ENCODE measurements at places on chromosomes 12 and 14.

DNA sequence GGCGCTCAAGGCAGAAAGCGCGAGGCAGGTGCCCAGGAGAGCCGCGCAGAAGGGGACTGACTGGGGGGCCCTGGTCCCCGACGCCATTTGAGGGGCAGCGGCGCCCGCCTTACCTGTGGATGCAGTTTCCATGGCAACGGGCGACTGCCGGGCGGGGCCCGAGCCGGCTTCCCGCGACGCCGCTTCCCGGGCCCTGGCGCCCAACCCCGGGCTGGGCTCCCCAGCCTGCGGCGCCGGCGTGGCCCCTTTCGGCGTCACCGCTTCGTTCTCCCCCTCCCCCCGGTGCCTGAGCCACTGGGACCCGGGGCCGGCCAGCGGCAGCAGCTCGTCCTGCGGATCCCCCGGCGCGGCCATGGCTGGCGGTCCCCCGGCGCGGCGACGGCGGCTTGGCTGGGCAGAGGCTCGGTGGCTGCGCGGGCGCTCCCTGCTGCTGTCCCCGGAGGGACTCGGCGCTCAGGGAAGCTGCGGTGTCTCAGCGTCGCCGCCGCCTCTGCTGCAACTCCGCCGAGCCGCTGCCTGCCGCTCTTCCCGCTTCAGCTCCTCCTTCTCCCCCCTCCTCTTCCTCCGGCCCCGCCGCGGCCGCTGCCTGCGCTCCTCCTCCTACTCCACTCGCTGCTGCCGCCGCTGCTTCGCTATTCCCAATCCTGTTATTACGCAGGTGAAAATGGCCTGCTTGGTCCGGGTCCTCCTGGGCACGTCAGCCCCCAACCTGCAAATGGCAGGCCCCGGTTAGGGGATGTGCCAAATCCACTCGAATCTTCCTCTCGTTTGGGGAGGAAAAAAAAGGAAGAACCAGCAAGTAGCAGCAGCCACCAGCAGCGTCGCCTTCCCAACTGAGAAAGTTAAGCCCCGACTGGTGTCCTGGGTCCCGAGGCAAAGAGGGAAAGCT, at the start of gene RTN1:
Gene RTN1 (minus strand): TSS at position 500 of the 889 bp plus-strand sequence. CDS start 146 bp downstream, at position 354.
- H3K4me1 ChIP-seq, result peaks cover 15% of the 10 kb centered on the region
- H3K27ac ChIP-seq, result no peak within 1 kb of the TSS
- no peak for DNase-seq
- no peaks in the 10 kb centered on the region for H3K27me3 ChIP-seq

DNA sequence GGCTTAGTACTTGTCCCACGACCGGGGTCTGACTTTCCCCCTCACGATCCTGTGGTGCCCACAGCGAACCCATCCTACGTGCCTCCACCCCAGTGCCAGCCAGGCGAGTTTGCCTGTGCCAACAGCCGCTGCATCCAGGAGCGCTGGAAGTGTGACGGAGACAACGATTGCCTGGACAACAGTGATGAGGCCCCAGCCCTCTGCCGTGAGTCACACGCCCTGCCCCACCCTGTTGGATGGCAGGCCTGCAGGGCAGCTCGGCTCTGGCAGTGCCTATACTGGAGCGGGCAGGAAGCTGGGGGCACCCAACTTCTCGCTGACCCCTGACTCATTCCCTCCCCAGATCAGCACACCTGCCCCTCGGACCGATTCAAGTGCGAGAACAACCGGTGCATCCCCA, 18.3 kb upstream of the LRP1-AS start:
- no peaks in the 10 kb centered on the region for H3K27me3 ChIP-seq
- H3K27ac ChIP-seq, result no peak overlapping the region

DNA sequence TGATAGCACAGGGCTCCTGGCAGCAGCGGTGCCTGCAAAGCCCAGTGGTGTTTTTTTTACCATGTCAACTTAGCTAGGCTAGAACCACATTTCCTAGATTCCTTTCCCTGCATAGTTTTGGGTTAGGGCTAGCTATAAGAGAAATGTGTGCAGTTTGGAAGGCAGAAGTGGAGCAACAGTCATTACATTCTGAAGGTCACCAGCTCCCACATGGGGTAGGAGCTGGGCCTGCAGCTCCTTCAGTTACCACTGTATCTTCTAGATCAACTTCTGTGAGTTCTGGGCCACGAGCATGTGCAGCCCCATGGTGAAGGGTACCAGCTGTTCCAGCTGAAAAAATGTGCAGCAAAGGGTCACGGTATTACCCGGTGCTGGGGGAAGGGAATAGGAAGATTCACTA, 2.3 kb upstream of the SLC25A3 start:
- no peaks in the 10 kb centered on the region for H3K36me3 ChIP-seq
- no peaks in the 10 kb centered on the region for H3K27me3 ChIP-seq
- no peak overlapping the region for H3K4me3 ChIP-seq
- DNase-seq, result no peak

DNA sequence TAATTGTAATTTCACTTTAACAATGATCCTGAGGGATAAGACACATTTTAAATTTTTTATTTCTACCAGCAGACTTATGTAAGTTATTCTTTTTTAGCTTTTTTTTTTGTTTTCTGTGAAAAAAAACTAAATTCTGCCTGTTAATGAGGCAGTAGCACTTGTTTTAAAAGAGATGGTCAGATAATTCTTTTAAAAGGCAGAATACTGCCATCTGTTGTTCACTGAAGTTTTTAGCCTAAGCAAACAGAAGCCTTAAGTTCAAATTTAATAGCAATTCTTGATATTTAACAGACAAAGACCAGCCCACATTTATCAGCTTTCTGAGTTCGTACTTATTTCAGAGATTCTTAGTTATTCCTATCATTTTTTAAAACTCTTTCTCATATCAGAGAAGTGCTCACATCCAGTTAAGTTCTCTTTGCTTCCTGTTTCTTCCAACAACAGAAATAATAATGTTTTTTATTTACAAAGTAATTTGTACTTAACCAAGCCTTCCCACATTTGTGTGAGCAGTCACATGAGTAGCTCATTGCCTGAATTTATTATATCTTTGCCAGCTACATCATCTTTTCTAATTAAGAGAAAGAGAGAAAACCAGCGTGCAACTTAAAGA, 93.4 kb upstream of the SLCO1C1 start:
- DNase-seq, result no peak
- H3K4me1 ChIP-seq, result no peaks in the 10 kb centered on the region
- H3K36me3 ChIP-seq, result no peaks in the 10 kb centered on the region
- H3K27ac ChIP-seq, result no peak overlapping the region
- no peak overlapping the region for H3K4me3 ChIP-seq
- H3K27me3 ChIP-seq, result no peaks in the 10 kb centered on the region

- DNase-seq, result no peak
- H3K4me3 ChIP-seq, result no peak overlapping the region
- H3K4me1 ChIP-seq, result no peaks in the 10 kb centered on the region
Measured at GRCh38 chr14:86896701-86897100, 1096.3 kb downstream of the GALC start.

DNA sequence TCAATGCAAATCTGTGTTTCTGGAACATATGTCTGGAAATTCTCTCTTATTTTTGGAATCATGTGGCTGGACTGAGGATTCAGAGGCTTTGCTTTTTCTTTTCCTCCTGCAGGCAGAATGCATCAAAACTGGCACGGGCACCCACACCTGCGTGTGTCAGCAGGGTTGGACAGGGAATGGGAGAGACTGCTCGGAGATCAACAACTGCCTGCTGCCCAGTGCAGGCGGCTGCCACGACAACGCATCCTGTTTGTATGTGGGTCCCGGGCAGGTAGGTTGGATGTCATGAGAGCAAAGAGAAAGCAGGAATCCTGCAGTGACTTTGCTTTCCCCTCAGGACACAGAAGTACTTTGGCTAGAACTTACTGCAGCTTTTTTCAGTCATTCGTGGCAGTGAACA, 90.3 kb downstream of the STAB2 start:
- peaks cover 6% of the 10 kb centered on the region for H3K4me1 ChIP-seq
- no peak for DNase-seq
- no peaks in the 10 kb centered on the region for H3K36me3 ChIP-seq
- no peak overlapping the region for H3K27ac ChIP-seq

Data from vagina (tissue), 2 donors.